ENCODE measurements at places on chromosomes 1 and 21. TPM values are rescaled to one million over a fixed set of nuclear protein-coding genes. Genes with fewer than 3 reads are reported as not detected.

F5 gene
- not detected for total RNA-seq

KLF17 gene
- total RNA-seq, result 0.16 TPM

KCNE1 gene
- total RNA-seq, result not detected

GPR25 gene
- total RNA-seq, result not detected

KIF17 gene
- 0.81 TPM for total RNA-seq

Measured in cardiac atrium fibroblast (primary cell).